ENCODE measurements at places on chromosomes 6 and 20.

DNA sequence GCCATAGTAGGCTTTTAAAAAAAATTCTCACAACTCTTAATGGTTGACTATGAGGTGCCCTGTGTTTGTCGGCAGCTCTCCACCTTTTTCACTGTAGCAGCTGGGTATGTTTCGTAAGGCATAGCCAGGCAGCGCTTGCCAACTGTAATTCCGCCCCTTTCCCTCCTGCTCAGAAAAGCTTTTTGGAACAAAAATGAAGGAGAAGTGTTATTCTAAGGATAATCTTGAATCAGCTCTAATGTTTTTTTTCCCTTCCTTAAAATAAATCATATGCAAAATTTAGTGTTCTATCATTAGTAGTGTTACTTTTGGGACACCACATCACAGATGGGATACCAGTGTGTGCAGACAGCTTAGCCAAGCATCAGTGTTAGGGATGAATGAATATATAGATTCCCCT lies 21.2 kb downstream of the RIOK1 start:
- no peak for DNase-seq

DNA sequence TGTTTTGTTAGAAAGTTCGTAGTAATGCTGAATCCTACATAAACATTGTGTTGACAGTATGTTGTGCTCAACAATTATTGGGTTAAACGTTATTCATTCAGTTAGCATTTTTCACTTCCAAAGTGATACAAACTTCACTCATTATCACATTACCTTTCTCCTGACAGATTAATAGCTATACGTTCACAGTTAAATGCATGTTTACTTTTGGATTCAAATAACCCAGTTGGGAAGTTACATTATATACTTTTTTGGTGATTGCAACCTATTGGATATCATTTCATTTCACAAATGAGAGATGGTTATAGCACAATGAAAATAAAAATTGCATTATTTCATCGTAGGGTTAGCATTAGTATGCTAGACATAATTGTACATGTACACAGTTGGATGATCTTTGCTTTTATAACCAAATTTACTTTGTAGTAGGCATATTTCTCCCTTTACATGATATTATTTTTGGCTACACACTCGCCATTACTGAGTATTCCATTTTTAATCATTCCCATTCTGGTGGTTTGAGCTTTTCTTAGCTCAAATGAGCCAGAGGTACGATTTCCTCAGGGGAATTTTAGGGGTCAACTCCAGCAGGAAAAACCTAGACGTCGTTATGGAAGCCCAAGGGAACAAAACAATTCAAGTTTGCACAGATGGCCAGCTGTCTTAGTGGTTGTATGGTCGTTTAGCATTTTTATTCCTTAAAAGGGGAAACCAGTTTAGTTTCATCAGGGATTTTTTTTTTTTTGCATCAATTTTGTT lies 2.1 kb upstream of the HIVEP1 start:
- no peak for DNase-seq

- no peak for DNase-seq
Measured at GRCh38 chr6:401994-402640, 10.6 kb downstream of the IRF4 start.

GRCh38 chr20:52332649-52333250 lies 141.2 kb upstream of the ZFP64 start:
- DNase-seq = no peak

DNA sequence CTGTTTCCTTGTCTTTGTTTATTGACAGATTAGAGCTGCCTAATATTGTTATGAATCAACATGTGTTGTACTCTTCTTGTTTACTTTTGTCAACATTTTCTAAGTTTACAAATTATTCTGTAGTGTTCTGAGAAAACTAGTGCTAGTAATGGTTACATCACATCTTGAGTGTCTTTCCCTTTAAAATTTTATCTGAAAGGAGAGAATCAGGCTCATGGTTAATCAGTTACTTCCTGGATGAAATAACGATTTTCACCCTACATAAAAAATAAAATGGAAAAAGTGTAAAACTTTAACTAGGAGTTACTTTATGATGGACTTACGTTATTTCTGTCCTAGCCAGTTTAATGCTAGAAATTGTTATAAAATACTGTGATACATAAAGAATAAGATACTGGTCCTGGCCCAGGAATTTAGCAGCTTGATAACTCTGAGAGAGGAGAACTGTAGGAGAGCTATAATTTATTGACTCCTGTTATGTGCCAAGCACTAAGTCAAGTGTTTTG lies 26.4 kb upstream of the BMP5 start:
- no peak for DNase-seq

DNA sequence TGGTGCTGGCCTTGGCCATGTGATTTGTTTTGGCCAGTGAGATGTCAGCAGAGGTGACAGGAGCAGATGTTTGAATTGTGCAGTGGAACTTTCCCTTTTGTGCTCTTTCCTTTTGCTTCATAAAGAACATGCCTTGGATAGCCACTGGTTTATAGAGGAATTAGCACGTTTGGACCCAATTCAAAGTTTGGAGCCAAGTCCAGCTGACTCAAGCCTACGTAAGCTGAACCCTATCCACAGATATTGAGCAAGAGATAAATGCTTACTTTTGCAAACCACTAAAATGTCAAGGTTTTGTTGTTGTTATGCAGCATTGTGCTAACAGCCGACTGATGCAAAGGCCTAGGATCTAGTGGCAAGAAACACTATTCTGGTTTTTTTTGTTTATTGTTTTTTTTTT lies 230.9 kb upstream of the CITED2 start:
- DNase-seq = peak; percentile 44

DNA sequence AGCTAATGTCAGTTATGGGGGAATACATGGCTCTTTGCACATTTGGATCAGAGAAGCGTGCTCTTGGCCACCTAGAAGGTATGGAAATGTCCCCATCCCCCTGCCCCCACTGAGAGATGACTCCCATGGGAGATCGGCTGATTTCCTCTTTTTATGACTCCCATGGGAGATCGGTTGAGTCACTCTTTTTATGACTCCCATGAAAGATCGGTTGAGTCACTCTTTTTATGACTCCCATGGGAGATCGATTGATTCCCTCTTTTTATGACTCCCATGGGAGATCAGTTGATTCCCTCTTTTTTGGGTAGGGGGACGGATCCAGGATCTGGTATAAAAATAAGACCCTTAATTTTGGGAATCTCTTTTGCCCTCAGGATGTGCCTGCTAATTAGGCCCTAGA lies 10.3 kb upstream of the TAAR9 start:
- DNase-seq = no peak

GRCh38 chr6:44627091-44627882 lies 239.8 kb downstream of the CDC5L start:
- no peak for DNase-seq

Measured in uterus (tissue), 4 donors.